Muscle of arm (tissue), 14 donors: ENCODE measurements at places on chromosomes 5 and 9.

GRCh38 chr5:75670577-75670976 is 46.7 kb downstream of the POC5 start:
- DNase-seq: no peak

DNA sequence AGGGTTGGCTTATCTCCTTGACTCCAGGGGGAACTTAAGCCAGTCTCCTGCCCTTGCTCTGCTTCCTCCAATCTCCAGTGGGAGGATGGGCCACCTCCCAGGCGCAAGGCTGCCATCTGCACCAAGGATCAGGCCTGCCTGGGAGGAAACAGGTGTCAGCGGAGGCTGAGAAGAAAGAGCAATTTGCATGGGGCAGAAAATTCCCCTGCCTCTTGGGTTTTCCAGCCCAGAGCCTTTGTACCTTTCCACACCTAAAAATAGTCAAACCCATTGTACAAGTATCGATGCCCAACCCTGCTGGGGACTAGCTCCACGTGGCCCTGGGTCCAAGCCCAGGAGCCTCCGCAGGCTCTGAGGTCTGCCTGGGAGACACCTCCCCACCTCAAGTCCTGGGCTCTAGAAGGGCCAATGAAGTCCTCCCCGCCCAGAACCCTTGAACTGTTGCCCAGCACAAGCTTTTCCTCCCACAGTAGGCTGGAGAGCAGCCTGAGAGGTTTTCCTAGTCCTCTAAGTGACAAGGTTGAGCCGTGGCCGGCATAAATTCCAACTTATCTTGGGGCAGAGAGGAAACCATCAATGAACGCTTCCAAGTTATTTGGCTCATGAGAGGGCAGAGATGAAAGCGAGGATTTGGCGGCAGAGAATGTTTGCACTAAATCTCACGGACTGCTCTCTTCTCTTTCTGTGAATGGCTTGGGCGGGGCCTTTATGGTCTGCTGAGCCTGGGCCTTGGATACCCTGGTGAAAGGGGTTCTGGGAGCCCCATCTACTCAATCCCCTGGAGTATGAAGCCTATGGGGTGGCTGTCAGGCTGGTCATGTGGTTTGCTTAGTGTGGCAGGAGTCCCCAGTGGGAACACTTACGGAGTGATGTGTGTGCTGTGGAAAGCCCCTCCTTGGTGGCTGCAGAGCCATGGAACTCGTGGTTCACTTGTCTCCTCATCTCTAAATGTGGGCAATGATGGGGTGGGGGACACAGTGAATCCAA is 15.6 kb downstream of the JADE2 start:
- DNase-seq: no peak

DNA sequence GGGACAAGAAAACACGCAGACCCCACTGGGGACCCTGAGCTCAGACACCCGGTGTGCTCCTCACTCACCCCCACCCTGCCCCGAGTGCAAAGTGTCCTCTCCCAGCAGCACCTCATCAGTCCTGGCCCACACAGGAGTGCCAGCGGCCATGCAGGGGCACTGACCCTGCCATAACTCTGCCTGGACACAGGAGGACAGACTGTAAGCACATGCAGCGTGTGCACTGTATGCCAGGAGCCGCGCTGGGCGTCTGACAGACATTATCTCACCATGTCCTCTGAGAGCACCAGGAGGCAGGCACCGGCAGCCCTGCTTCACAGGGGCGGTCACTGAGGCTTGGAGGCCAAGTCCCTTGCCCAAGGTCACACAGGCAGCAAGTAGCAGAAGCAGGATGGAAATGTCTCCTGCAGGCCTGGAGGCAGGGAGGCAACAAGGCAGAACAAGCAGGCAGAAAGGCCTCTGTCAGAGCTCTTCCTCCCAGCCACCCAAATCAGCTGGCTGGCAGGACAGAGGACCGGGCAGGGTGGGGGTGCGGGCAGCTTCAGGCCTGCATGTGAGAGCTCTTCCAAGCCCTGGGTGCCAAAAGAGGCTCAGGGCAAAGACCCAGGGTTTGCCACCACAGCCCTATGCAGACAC is 8.4 kb downstream of the EEIG1 start:
- no peak for DNase-seq

GRCh38 chr9:74729136-74729695 is 158.5 kb downstream of the TRPM6 start:
- DNase-seq: no peak

GRCh38 chr5:29185558-29185957 is 2007.9 kb upstream of the CDH6 start:
- DNase-seq: no peak

GRCh38 chr9:23907343-23907742 is 81.3 kb upstream of the ELAVL2 start:
- DNase-seq: no peak

GRCh38 chr9:37575511-37575914 is 667 bp downstream of the FBXO10 start:
- DNase-seq: no peak
